NCI-H774 (cell line): ENCODE measurements at places on chromosomes 4 and X.

GRCh38 chr4:106315476-106315967, 487 bp downstream of the TBCK start:
- no peak for DNase-seq

DNA sequence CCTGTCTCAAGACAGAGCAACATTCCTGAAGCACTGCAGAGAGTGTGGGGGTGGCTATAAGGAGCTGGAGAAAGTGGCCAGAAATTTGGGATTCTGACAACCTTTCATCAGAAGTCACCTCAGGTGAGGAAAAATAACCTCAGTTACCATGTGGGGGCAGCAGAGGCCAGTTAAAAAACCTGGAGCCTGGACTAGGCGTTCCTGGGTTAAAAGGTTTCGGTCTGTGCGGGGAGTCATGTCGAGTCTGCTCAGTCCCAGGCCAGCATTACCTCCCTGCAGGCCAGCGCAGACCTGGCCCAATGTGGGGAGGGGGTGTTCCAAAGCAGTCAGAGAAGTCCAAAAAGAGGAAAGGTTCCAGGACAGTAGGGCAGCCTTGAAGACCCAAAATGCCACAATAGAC, 10.9 kb upstream of the NALF2 start:
- DNase-seq = no peak

DNA sequence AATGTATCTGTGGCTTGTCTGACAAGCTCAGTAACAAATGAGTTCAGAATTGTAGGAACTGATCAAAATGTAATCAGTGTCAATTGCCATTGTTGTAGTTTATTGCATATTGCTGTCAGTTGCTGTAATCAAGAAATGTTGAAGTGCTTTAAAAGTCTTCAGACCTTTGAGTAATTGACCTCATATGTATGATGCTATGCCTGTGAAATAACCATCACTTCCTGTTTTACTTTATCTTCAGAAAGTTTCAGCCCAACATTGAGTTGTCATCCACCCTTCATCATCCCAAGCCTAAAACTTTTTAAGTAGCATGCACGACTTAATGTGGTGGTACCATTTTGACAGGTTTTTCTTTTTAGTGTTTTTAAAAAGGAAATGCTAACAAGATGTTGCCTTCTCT, 212.4 kb downstream of the ARHGAP10 start:
- no peak for DNase-seq

DNA sequence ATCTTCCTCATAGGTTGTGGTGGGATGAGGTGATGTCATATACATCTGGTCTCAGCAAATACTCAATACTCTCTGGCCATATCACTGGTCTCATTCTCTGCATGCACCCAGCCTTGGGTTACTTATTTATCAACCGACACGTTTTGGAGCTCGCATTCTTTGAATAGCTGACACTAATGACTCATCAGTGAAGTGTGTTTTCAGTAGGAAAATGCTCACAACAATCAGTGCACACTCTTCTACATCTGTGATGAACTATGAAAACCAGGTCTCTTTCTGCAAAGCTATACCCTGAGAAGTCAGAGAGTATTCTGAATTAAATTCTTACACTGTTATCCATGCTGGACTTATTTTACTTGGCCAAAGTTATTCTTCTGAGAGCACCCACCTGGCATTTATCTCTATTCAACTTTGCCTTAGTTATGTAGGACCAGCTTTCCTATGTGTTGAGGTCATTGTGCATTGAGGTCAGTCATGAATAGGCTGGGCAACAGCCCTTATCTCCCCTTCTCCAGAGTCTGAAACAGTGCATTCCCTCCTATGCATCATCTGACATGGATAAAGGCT, 58.7 kb upstream of the DHX15 start:
- DNase-seq = no peak

DNA sequence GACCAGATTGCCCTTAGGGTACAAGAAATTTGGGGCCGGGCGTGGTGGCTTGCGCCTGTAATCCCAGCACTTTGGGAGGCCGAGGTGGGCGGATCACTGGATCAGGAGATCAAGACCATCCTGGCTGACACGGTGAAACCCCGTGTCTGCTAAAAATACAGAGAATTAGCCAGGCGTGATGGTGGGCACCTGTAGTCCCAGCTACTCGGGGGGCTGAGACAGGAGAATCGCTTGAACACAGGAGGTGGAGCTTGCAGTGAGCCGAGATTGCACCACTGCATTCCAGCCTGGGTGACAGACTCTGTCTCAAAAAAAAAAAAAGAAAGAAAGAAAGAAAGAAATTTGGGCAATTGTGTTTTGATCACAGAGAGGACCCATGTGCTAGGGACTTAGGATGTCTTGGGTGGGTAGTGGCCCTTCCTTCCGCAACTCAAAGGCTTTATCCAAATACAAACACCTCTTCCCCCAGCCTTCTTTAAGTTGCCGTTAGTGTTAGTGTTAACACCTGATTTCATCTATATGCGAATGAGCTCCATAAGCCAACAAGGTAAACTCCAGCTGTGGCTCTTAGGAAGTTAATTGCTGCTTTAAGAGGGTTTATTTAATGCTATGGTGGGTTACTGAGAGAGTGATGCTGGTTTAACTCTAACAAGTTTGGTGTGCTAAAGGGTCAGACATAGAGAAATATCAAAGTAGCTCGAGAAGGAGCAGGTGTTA, 8.6 kb upstream of the CCDC110 start:
- DNase-seq = no peak

- no peak for DNase-seq
These were observed 46.6 kb upstream of the CDX4 start for GRCh38 chrX:73400136-73400748.
